NCI-H2029 (cell line): ENCODE measurements at places on chromosomes 11 and 22.

- DNase-seq, result no peak
These were observed 138.0 kb upstream of the POU2AF2 start for GRCh38 chr11:111107501-111107900.

GRCh38 chr11:47152953-47153950, 23.4 kb downstream of the ARFGAP2 start:
- DNase-seq, result peak; percentile 74

DNA sequence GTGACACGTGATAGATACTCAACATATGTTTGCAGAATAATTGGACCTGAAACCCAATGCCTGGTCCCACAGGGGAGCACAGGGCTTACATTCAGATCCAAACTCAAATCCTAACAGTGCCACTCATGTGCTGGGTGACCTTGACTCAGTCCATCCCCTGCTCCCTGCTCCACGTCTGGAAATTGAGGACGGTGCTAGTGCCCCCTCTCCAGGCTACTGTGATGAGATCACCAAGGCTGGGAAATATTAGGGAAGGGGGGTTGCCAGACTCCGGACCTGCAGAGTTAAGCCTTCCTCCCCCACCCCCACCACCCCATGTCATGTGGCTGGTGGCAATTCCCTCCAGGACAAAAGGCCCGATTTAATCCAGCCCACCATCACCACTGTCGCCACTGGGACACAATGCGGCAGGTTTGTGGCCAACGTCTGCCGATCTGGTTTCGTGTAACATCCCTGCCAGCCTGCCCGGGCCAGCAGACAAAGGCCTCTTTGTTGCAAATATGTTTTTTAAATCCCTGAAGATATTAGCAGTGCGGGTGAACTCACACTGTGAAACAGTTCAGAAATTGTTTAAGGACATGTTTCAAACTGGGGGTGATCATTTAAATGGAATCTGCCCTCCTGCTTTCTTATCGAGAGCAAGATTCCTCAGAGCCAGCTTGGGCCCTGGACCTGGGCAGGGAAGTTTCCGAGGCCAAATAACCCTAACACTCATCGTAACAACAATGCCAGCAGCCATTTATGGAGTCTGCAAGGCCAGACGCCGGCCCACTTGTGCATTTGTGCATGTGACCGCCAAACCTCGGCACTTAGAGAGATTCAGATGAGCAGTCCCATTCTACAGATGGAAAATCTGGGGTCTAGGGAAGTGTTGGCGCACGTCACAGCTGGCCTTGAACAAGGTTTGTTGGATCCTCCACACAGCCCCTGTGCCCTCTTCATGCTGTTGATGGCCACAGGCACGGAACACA, 19.6 kb upstream of the MN1 start:
- no peak for DNase-seq

DNA sequence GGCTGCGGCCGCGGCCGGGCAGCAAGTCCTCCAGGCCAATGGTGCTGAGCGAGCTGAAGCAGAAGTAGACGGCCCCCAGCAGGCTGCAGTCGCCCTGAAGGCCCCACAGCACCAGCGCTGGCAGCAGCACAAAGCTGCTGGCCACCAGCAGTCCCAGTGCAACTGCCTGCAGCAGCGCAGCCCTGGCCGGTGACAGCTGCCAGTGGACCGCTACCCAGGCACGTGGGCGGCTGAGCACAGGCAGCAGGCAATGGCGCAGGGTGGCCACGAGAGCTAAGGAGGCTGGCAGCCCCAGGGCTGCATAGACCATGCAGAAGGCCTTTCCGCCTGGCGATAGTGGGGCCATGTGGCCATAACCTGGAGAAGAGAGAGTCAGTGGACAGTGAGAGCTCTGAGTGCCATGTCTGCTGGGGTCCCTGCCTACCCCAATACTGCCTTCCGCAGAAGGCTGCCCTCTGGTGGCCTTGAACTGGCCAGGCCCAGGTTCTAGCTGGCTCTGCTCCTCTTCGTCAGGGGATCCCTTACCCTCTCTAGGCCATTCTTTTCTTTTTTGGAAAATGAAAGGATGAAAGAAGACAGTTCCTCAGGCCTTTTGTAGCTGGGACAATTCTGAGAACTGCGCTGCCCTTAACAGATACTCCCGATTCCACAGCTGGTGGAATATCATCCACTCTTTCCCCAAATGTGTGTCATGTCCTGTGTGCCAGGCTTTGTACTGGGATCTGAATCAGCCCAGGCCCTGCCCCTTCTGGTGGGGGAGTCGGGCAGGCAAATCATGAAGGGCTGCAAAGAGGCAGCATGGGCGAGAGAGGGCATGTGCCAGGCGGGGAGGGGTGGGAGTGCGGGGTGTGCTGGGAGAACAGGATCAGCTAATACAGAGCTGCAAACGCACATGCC, 1.8 kb downstream of the KCNK7 start:
- DNase-seq, result no peak

DNA sequence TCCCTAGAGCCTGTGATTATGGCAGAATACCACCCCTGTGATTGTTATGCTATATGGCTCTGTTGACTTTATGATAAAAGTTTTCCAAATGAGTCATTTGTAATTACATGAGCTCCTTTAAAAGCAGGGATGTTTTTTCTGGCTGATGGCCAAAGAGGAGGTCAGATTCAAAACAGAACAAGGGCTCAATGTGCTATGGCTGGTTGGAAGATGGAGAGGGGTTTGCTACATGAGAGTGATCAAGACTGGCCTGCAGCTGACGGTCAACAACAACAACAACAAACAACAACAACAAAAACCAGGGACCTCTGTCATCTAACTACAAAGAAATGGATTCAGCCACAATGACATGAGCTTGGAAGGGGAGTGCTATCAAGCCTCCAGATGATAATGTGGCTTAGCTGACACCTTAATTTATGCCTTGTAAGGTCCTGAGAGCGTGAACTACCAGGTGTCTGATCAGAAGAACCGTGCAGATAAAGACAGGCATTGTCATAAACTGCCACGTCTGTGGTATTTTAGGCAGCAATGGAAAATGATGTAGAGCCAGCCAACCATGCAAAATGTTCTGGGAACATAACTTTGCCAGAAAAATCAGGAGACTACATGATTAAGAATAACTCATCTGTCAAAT, 47.2 kb downstream of the PIWIL3 start:
- DNase-seq, result peak; percentile 58

DNA sequence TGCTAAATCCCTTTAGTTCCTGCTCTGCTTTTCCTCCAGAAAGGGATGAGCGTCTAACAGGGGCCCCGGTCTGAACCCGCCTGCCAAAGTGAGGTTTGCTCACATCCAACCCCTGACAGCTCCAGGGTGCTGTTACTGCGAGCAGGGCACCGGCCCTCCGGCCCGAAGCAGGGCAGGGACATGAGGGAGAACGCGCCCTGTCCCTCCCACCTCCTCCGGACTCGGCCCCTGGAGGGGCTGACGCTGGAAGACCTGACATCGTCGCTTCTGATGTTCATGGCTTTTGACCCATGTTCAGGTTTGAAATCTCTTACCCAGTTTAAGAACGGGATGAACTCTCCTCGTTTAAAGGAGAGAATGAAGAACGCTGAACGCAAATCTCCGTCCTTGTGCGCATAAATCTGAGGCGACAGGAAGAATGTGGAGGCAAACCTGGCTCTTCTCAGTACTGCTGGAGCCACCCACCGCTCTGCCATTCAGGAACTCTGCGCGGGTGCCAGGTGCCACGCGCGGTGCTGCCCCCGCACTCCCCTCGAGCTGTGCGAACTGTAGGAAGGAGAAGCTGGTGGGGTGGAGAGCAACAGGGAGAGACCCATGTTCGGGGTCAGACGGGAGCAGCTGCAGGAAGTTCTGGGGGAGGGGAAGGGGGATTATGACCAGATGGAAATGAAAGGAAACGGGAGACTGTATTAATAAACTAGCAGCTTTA, 826 bp upstream of the EEF1G start:
- peak; percentile 21 for DNase-seq

GRCh38 chr11:130197386-130198035, 37.9 kb downstream of the ST14 start:
- DNase-seq, result no peak

- DNase-seq, result no peak
These were observed 202.9 kb downstream of the GRIK4 start for GRCh38 chr11:120714438-120714837.

- peak; percentile 3 for DNase-seq
These were observed 19.9 kb upstream of the SCN3B start for GRCh38 chr11:123674297-123674696.

DNA sequence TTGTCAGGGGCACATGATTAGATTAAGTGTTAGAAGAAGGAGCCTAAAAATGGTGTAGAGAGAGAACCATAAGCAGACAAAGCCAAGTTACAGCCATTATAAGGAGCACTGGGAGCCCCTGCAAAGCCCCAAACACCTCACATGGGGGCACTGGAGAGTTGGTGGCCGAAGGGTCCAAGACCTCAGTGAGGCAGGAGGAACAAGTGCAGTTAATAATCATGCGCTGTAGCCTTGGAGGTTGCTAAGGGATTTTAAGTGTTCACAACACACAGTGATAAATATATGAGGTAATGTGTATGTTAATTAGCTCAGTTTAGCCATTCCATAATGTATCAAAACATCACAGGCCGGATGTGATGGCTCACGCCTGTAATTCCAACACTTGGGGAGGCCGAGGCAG, 54.4 kb upstream of the JAM3 start:
- DNase-seq, result peak; percentile 54

DNA sequence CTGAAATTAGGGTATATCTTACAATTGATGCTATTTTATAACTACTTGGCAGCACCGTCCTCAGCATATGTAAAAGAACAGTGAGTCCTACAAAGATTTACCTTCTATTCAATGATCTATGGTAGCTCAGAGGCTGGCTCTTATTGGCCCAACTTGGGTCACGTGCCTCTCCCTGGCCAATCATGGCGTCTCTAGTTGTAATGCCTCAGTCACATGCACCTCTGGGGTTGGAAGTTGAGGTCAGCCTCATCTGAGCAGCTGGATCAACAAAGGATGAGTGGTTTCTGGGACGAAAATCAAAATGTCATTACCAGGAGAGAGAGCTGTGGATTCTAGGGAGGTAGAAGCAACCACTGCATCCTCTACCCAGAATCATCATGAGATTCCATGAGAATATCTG, 22.9 kb upstream of the ASPHD2 start:
- peak; percentile 97 for DNase-seq

DNA sequence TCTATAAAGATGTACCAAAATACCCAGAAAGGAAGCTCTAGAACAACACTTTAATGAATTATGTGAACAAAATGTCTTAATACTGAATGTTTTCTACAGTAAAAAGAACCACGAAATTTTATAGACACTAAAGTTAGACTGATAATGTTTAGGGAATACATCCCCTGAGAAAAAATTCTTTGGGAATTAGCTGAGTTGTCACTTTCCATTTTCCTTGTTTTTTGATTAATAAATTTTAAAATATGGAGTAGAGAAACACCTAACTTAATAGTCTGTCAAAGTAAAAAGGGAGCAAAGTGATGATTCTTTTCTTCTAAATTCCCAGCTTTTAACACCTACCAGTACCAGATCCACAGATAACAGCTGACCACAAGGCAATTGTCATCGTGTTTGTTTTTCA, 23.1 kb upstream of the SCN3B start:
- no peak for DNase-seq

- DNase-seq, result no peak
These were observed 48.6 kb upstream of the LMO2 start for GRCh38 chr11:33940538-33940815.

- DNase-seq, result no peak
These were observed 576.7 kb upstream of the LRRC4C start for GRCh38 chr11:42036201-42036600.

DNA sequence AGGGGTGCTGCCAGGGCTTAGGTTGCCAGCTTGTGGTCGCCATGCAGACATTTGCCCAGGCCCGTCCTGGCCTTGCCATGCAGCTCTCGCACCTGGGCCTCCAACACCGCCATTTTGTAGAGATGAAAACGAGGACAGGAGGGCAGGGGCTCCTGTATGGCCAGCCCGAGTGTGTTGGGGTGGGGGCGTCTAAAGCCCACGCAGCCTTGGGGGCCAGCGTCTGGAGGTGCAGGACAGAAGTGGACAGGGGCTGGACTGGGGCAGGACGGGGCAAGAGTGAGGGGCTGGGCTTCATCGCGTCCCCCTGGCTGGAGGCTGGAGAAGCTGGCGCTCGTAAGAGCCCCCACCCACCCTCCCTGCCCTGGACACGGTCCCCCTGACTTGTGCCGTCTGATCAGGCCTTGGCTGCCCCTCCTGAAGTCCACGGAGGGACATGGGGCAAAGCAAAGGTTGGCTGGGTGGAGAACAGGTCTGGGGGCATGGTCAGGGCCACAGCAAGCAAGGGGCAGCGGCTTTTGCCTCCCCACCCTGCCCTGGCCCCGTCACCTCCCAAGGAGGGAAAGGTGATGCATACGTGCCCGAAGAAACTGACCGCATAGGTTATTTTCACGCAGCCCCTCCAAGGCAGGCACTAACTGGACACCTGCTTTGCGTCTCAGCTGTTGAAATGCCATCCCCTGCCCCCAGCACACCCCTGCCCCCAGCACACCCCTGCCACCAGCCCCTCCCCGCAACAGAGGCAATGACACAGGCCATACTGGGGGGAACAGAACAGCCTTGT, 815 bp downstream of the TNNT3 start:
- DNase-seq, result no peak

DNA sequence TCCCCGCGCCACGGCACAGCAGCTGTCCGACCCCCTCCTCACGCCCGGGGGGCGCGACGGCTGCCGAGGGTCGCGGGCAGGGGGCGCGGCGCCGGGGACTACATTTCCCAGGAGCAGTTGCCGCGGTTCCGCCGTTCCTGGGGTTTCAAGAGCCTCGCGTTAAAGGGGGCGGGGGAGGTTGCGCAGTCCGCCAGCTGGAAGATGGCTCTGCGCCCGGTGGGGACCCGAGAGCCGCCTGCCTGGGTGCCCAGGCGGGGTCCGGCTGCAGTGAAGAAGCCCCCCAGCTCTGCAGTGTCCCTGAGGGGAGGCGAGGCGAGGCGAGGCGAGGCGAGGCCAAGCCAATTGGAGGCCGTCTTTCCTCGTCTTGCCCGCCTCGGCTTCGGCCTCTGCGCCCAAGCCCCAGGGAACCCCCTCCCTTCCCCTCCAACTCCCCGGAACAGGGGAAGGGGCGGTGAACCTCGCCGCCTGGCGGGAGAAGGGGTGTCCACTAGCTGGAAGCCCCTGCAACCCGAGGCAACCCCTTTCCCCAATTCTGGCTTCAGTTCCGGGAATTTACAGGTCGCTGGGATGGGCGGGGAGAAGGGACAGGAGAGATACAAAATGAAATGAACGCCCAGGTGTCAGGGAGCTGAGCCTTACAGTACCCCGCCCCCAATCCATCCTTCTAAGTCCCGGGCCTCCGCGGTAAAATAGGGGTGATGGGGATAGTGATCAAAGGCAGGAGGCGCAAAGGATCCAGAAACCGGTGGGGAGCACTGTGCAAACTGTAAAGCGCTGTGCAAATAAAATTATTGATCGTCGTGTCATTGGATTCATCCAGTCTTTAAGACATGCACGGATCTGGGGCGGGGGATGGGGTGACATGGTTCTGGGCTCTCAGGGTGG, 5.2 kb upstream of the GCAT start:
- peak; percentile 34 for DNase-seq

- no peak for DNase-seq
These were observed 95.1 kb downstream of the PIWIL4 start for GRCh38 chr11:94662065-94662779.

- no peak for DNase-seq
These were observed 8.7 kb upstream of the GSTP1 start for GRCh38 chr11:67574938-67575337.

- DNase-seq, result no peak
These were observed 1.3 kb upstream of the FOLR1 start for GRCh38 chr11:72190631-72191071.

- no peak for DNase-seq
These were observed 126.7 kb upstream of the BLID start for GRCh38 chr11:122242731-122243130.

GRCh38 chr22:36332623-36333332, 55.0 kb downstream of the MYH9 start:
- DNase-seq, result peak; percentile 62
